ENCODE measurements at places on chromosomes 13 and 19. TPM values are rescaled to one million over a fixed set of nuclear protein-coding genes. Genes with fewer than 3 reads are reported as not detected.

- DNase-seq, result no peak
Observed at GRCh38 chr13:32022311-32022710, 9.3 kb upstream of the FRY start.

DNA sequence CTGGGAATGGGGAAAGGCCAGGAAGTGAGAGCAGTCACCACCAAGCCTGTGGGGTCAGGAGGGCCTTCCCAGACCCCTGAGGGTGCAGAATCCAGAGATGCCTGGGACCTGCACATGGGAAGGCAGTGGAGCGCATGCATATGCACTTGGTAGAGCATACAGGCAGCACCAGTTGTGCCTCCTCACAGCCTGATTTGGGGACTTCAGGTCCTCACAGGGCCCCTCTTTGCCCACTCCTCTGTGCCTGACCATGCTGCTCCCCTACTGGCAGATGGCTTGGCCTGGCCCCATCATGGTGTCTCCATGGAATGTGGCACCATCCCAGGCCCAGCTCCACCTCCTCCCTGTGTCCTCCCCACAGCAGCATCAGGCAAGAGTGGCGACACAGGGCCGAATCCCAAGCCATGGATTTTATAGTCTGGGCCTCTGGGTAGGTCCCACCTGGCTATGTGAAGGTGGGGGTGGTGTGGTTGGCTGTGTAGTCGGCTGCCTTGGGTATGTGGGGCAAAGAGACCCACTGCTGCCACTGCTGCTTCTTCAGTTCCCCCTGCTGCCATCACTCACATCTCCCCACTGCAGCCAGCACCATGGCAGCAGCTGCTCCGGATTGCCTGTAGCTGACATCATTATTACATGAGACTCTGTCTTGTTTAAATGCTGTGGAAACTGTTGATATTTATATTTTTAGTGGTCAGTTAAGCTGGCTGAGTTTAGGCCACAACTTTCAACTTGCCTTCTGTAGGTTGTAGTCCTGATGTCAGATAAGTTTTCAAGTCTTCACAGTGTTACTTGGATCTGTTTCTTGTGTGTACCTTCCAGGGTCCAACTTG is 247.0 kb downstream of the GPC6 start:
- DNase-seq, result no peak

DNA sequence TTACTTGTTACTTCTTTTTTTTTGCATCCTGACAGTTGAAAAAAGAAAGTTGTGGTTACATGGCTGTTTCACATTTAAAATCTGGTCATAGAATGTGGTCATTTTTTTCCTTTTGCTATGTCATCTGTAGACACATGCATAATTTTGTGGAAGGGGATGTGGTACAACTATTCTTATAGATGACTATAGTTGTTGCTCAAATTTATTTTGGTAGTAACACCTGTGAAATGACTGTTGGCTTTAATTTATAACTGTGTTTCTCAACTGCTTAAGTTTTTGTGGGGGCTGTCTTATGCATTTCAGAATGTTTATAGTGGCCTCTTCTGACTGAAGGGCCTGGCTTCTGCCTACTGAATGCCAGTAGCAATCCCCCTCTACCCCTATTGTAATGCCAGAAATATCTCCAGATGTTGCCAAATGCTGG is 130.5 kb downstream of the PAN3 start:
- no peak for DNase-seq

DNA sequence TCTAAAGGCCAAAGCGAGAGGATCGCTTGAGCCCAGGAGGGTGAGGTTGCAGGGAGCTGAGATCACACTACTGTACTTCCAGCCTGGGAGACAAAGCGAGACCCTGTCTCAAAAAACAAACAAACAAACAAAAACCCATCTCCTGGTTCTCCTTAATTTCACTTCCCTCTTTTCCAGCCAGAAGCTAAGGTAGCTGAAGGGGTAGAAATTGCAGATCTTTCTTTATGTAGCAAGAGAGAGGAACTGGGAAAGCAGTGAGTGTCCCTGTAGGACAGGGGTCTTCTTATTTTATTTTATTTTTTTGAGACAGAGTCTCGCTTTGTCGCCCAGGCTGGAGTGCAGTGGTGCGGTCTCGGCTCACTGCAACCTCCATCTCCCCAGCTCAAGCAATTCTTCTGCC is 4.5 kb upstream of the TSPAN16 start:
- no peak for DNase-seq

DNA sequence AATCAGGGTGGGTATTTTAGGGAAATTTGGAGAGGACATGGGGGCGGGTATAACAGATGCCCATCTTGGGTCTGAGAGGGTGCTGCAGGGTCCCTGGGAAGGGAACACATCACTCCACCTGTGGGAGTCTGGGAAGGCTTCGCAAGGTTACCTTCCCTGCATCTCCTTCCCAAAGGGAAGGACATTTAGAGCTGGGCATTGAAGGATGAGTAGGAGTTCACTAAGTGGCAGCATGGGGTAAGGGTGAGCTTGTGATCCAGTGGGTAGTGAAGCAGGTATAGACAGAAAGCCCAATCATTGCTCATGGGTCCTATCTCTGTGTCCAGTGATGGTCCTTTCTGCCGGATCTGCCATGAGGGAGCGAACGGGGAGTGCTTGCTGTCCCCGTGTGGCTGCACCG is 13.2 kb downstream of the MARCHF2 start:
- DNase-seq, result no peak

Gene MCF2L
- total RNA-seq, result 0.58 TPM

Gene RGCC
- total RNA-seq, result 148 TPM

Gene SMIM44
- not detected for total RNA-seq

Gene GNG7
- total RNA-seq, result 0.84 TPM

Data from endothelial cell of umbilical vein (primary cell).